ENCODE measurements at places on chromosomes 2 and 18.

DNA sequence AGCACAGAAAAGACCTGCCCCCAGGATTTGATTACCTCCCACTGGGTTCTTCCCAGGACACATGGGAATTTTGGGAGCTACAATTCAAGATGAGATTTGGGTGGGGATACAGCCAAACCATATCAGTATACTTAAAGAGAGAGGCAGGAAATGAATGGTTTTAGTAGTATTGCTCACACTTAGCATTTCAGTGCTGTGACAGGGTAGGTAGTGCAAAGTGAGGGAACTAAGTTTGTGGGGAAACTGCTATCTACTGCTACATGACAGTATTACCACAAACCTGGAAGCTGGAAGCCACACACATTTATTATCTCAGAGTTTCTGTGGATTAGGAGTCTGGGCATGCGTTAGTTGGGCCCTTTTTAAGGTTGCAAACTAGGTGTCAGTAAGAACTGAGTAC, 450.7 kb downstream of the LPIN1 start:
- no peak for DNase-seq

- DNase-seq = no peak
Observed at GRCh38 chr2:129738799-129739198, 240.7 kb upstream of the RAB6C start.

DNA sequence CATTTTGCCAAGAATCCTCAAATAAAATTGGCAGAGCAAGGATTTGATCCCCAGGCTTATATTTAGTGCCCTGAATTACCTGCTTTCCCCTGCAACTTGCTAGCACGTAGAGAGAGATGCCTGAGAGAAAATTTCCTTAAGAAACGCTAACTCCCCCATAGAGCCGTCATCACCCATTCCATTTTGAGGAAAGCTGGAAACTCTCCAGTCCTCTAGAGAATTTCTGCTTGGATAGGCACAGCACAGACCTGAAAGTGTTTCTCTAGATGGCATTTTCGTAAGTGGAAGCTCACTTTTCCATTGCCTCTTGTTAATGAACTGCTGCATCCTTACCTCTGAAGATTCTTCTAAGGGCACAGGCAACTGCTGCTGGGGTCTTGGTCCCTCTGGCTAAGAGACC, 277.8 kb upstream of the SIX2 start:
- peak; percentile 37 for DNase-seq

GRCh38 chr2:220574038-220574437, 946.6 kb downstream of the SLC4A3 start:
- no peak for DNase-seq

DNA sequence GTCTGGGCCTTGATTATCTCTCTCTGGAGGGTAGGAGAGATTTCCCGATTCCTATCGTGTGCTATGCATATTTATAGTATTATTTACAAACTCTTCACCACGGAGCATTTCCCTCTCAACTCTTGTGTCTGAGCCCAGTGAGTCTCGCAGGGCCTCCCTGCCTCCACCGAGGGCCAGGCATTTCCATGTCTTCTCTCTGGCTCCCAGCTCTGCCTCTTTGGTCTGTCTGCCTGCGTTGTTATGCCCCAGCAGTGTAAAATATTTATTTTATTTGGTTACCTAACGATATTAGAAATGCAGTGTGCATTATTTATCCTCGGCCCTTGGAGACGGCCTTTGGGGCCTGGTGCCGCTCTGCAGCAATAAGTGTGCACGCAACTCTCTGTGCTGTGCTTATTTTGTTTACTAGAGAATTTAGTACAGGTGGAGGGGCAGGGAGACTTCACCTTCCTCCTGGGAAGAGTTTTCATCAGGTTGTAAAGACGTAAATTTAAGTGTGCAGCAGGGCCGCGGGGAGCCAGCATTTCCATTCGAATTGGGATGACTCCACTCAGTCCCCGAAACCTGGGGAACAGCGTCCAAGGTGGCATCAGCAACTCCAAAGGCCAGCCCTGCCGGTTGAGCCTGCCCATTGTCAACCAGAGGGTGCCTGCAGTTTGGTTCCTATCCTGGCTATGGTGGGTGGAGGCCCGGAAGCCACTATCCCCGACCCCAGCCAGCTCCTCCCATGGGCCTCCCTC, 100.2 kb downstream of the PTGR3 start:
- no peak for DNase-seq

- DNase-seq = no peak
Observed at GRCh38 chr18:77557046-77557587, 307.5 kb downstream of the GALR1 start.

DNA sequence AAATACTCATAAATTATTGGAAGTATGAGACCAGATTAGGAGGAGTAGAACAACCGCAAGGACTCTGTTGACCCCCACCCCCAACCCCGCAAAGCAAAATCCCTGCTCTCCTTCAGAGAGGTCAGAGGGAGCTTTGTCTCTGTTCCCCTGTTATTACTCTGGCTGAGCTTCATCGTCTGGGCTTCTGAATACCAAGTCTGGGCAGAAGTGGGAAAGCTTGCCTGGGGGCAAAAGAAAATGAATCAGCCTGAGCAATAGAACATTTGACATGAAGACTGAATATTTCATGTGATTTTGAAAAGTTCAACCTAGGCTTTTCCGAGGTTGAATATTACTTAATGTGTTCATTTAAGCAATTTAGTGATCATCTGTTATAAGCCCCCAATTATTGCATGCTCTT, 114.6 kb upstream of the ARHGAP28 start:
- DNase-seq = peak; percentile 10

DNA sequence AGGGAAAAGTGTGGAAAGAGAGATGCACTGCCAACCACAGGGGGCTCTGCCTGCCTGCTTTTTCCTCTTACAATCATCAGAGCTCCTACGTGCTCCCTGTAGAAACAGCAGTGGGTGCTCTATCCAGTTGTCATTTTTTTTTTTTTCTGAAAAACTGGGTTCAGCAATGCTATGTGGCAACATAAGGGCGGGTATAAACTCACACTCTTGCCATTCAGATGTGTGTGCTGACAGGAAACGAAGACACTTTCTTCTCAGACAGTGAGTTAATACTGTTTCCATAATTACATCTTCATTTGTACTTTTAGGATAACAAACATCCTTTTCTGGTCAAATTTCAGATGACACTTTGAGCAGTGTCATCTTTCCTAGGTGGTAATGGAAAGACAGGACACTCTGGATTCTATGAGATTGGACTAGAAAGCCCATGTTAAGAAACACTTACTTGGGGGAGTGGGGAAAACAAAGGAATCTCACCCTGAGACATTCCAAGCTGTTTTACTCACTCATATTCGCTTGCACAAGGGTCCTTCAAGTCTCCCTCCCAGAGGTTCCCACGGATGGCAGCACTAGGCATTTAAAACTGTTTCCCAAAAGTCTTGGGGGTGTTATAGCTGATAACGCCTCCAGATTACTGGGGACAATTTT, 41.3 kb downstream of the CCDC93 start:
- DNase-seq = no peak

- DNase-seq = peak; percentile 86
Observed at GRCh38 chr2:62293490-62294271, 97.8 kb downstream of the B3GNT2 start.

- DNase-seq = no peak
Observed at GRCh38 chr2:219486380-219486959, 12.2 kb upstream of the GMPPA start.

GRCh38 chr2:201644001-201644400, 698 bp upstream of the TMEM237 start:
- DNase-seq = peak; percentile 51

DNA sequence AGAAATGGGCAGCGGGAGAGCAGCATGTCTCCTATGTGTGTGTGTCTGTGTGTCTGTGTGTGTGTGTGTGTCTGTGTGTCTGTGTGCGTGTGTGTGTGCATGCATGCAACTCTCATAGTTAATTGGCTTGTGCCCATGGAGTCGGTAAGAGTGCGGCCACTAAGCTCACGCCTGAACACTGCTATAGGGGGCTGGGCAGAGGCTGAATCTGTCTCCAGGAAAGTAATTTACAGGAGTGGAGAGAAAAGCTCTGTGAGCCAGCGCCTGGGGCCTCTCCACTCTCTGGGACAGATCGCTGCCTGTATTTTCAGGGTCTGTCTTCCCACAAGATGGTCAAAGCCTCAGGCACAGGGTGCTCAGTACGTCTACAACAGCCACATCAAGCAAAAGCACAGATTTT, 553.4 kb downstream of the TNS1 start:
- no peak for DNase-seq

DNA sequence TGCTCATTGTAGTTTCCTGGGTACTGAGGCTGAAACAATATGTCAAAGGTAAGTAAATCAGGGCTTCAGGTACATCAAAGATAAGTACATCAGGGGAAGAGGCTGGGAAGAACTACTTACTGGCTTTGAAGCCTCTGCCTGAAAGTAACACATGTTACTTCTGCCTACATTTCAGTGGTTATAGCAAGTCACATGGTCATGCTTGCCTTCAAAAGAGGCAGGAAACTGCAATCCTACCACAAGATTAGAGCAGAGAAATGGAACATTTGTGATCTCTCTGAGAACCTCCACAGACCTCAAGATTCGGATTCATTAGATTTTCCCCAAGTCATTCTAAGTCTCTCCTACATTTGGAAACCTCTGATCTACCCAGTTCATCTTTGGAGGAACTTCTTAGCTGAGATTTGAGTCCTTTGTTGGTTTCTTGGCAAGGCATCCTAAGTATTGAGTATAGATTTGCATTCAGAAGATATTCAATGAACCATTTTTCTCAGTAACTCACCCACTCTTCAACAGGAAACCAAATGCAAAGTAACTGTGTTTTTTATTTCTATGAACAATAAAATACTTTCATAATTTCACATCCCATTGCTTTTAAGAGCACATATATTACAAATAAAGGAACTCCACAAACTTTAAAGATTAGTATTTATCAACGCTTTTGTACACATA, 48.5 kb upstream of the CCDC195 start:
- no peak for DNase-seq

GRCh38 chr18:35609236-35609635, 27.7 kb downstream of the GALNT1 start:
- DNase-seq = no peak

GRCh38 chr2:36667931-36668330, 28.6 kb upstream of the VIT start:
- DNase-seq = no peak

GRCh38 chr18:79439628-79440023, 43.9 kb downstream of the NFATC1 start:
- no peak for DNase-seq

DNA sequence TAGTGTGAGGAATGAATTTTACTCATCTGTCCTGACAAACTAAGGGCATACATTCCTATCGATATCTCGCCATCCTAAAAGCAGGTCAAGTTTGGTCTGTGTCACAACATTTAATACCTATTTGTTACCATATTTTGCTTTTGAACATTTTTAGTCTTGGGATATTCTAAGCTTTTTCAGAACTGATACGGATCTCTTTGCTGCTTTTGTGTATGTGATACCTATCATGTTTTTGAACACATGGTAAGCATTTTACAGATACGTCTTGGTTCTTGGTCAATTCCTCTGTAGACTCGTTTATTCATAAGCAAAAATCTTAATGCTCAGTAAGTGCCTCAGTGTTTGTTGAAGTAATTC, 592 bp downstream of the ZNF397 start:
- no peak for DNase-seq

DNA sequence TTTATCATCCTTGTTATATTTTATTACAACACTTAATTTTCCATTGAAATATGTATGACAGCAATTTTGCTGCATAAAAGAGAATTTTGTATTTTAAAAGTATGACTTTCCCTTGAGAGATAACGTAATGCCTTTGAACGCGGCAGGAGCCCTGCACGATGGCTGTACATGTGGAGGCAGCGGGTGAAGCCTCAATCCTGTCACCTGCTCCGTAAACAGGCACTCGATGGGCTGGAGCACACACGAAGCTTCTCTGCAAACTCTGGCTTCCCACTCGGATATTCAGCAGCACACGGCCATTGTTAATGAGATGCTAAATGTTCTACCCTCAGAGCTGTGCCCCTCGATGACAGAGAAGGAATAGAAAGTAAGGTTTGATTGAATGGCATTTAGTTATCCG, 184.4 kb downstream of the RTP5 start:
- no peak for DNase-seq

DNA sequence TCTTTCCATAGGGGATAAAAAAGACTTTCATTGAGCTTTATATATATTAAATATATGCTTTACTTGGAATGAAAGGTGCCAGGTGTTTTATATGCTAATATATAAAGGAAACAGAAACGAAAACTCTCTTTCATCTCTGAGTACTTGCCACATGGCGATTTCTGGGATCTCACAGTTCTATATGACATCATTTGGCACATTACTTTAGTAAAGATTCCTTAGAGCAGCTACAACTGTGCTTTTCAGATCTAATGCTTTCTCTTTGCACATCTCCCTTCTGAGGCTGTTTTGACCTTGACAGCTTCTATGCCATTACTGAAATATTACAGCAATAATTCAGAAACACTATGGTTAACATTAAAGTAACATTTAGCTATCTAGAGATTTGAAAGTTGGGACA, 1082.9 kb upstream of the CDH2 start:
- no peak for DNase-seq

DNA sequence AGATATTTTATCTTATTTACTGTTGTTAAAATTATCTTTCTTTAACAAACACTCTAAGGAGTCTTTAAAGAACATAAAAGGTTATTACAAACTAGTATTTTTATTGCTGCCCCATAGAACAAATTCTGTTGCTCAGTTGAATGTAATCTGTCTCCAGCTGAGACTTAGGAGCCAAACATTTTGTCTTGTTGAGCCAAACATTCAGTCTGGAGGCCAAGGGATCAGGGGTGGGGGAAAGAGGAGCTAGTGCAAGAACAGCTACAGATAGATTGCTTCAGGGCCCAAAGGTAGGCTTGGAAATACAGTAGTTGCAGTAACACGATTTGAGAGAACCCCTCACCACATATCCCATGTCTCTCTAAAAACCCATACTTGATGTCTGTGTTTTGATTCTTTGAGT, 51.2 kb downstream of the TPGS2 start:
- no peak for DNase-seq

DNA sequence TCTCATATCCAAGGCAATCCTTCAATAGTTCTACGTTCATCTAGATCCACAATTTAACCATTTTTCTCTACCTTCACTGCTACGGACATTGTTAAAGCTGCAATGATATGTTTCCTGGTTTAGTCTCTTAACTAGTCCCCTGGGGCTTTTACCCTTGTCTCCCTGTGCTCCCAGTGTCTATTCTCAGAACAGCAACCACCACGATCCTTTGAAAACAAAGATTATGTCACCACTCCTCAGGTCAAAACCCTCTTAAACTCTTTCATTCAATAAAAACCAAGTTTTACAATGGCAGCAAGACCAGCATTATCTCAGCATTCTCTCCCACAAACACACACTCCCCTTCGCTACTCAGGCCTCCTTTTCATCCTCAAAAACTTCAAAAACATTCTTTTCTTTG, 298.2 kb upstream of the CHST9 start:
- DNase-seq = no peak

All from M059J (cell line).